Natural killer cell (primary cell): ENCODE measurements at places on chromosomes 1 and 21. TPM values are rescaled to one million over a fixed set of nuclear protein-coding genes. Genes with fewer than 3 reads are reported as not detected.

Gene SAMD13
- total RNA-seq, result not detected

Gene NPR1
- total RNA-seq, result not detected

Gene NUDT4B
- 1.6 TPM for total RNA-seq

Gene CFHR5
- total RNA-seq, result not detected

Gene CD48
- total RNA-seq, result 249 TPM

Gene LDLRAD1
- total RNA-seq, result not detected

Gene ADPRS
- 9.6 TPM for total RNA-seq

Gene GIPC2
- total RNA-seq, result not detected

Gene PCNX2
- 25.8 TPM for total RNA-seq

- H3K36me3 ChIP-seq, result no peaks in the 10 kb centered on the region
- no peak for DNase-seq
- H3K4me3 ChIP-seq, result no peak overlapping the region
- H3K27ac ChIP-seq, result no peak overlapping the region
- peaks cover 2% of the 10 kb centered on the region for H3K4me1 ChIP-seq
Measured at GRCh38 chr1:2784854-2785630, 16.5 kb downstream of the TTC34 start.

DNA sequence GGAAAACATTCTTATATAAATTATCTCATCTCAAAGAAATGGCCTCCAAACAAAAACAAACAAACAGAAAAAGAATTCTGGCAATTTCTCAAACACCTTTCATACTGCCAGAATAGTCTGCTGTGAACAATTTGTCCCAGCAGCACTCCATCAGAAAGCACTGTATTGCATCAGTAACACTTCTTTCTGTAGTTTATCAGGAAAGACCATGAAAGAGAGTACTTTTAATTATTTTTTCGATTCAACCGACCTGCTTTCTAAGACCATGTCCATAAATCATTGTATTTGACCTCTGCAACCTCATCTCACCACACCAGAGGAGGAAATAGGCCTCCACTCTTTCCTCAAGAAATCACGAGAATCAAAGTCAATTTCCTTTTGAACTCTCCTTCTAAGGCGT lies 1579.9 kb downstream of the MRPL39 start:
- no peak for DNase-seq
- no peak overlapping the region for H3K27ac ChIP-seq

DNA sequence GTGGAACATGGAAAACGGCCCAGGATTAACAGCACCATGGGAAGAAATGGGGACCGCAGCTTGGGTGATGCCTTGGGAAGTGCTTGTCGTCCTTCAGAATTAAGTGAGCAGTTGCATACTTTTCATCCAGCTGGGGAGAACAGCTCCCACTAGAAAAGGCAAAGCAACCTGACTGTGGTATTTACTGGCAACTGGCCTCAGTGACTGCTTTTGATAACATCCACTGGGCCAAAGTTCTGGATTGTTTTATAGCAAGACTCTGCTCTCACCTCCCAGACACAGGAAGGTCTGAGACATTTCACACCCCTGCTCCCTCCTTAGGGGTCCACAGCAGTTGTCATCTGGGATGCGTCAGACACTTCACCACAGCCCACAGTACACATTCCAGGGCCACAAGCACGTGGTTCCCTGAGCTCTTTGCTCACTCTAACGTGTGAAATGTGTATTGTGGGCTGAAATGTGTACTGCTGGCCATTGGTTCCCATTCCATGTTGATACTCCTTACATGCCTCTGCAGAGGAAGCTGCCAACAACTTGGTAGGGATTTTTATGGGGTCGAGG lies 6.6 kb downstream of the PAPPA2 start:
- no peak for DNase-seq
- H3K36me3 ChIP-seq, result no peaks in the 10 kb centered on the region
- no peaks in the 10 kb centered on the region for H3K4me1 ChIP-seq
- H3K4me3 ChIP-seq, result no peak overlapping the region

DNA sequence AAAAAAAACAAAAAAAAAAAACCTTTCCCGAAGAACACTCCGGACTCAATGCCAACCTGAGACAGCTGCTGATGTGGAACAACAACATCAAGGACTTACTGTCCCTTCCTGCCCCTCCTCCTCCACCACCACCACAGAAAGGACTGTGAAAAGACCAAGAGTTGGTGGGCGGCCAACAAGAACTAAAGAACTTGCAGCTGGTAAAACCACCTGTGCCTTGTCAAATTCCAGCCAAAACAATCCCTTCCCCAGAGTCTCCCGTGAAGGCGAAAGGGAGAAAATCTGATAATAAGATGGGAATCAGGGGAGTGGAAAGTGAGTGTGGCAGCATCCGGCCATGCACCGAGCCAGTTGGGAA lies 88.9 kb downstream of the PROX1 start:
- H3K27me3 ChIP-seq, result no peaks in the 10 kb centered on the region
- H3K36me3 ChIP-seq, result no peaks in the 10 kb centered on the region
- H3K4me3 ChIP-seq, result no peak overlapping the region
- no peak for DNase-seq

DNA sequence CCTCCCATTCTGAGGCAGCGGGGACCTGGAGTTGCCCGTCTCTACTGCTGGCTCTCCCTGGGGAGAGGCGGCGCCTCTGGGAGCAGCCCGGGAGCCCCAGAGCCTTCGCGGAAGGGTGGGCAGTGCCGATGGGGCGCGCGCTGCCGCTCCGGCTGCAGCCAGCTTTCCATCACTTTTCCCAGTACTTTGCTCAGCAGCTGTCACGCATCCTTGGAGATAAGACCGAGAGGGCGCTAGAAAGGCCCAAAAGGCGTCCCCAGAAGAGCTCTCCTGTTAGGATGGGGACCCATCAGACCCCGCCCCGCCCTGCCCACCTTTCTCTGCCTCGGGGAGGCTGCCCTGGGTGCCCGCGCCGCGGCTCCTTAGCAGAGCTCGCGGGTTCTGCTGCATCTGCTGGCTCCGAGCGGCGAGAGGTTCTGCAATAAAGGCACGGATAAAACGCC lies 534 bp downstream of the KCNH1 start:
- peak; percentile 45 for DNase-seq
- H3K36me3 ChIP-seq, result no peaks in the 10 kb centered on the region
- no peak overlapping the region for H3K27ac ChIP-seq
- peaks cover 16% of the 10 kb centered on the region for H3K4me1 ChIP-seq
- peak overlapping the region; percentile 23 for H3K4me3 ChIP-seq

GRCh38 chr1:108119500-108119899 lies 80.6 kb downstream of the SLC25A24 start:
- no peaks in the 10 kb centered on the region for H3K27me3 ChIP-seq
- no peaks in the 10 kb centered on the region for H3K36me3 ChIP-seq
- no peak overlapping the region for H3K27ac ChIP-seq
- no peak for DNase-seq

DNA sequence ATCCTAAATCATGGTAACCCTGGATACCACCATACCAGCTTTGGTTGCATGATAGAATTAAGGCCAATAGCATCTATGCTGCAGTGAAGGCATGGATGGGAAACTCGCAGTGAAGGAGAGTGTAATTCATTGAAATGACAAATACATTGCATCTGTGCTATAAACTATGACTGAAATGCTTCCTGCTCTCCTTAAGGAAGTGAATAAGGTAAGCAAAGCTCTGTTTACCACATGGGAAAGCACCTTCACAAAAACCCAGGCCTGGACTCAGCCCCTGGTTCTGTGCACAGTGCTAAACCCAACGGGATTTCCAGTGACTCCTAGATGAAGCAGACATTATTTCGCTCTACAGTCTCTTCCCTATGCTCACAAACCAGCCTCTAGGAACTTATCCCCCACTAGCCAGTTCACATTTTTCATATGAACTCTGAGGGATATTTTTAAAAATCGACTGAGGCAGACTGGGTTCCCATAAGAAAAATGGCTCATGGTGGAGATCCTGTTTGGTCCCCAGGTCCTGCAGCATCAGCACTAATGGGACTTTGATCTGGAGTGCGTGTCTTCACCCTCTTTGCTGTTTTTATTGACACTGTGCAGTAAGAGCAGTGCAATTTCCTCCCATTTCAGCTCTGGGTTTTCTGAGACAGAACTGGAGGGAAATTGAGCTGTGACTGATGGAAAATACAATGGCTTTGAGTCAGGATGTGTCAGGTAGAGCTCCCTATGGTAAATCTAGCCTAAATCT lies 362.7 kb downstream of the SIPA1L2 start:
- H3K27ac ChIP-seq, result no peak overlapping the region
- DNase-seq, result no peak
- no peaks in the 10 kb centered on the region for H3K4me1 ChIP-seq
- H3K36me3 ChIP-seq, result no peaks in the 10 kb centered on the region

DNA sequence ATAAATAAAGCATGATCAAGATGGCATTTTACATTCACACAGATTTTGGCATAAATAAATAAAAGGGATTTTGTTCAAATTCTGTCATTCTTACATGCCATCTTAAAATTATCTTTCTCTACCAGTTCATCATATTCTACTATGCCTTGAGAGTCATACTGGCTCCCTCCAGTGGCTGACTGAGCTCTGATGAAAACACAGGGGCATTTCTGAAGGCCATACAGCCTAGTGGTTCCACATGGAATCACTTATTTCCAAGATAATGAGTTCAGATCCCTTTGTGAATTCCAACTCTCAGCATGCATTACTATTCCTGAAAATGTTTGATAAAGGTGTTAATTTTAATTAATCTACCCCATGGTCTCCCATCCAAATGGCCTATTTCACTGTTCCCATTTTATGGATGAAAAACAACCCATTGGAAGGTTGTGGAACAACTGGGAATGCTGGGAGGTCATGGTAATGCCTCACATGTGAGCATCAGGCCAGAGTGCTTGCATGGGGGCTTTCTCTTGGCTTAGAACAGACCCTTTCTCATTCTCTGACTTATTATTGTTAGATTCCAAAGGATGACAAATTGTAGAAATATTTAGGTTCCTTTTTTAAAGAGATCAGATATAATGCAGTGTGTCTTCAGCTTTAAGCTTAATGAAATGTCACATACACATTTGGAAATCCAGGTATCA lies 622.4 kb upstream of the PKN2 start:
- DNase-seq, result peak; percentile 22
- H3K27me3 ChIP-seq, result no peaks in the 10 kb centered on the region
- no peak overlapping the region for H3K4me3 ChIP-seq

DNA sequence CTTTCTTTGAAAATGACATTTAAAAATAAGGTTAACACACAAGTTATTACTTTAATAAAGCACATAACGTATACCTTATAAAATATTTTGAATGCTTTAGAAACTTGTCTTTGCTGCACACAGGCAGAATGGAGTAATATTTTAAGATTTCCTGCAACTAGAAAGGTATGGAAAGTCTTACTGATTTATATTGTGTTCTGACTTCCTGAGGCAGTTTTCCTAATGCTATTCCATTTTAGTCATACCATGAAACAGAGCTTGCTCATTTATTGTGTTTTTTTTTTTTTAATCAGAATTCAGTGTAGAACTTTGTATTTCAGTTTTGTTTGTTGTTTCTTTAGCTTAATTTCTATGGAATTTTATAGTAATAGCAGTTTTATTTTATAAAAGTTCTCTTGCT lies 60.9 kb upstream of the S1PR1 start:
- H3K36me3 ChIP-seq, result no peaks in the 10 kb centered on the region
- no peak overlapping the region for H3K27ac ChIP-seq
- no peaks in the 10 kb centered on the region for H3K27me3 ChIP-seq
- peaks cover 3% of the 10 kb centered on the region for H3K4me1 ChIP-seq
- H3K4me3 ChIP-seq, result no peak overlapping the region

- DNase-seq, result no peak
- H3K36me3 ChIP-seq, result peaks cover 7% of the 10 kb centered on the region
- H3K27ac ChIP-seq, result peak overlapping the region; percentile 99
- peaks cover 48% of the 10 kb centered on the region for H3K4me1 ChIP-seq
- H3K27me3 ChIP-seq, result no peaks in the 10 kb centered on the region
Measured at GRCh38 chr1:234611225-234611846, 1.4 kb upstream of the IRF2BP2 start.

GRCh38 chr1:42206164-42206563 lies 41.6 kb upstream of the GUCA2A start:
- H3K4me1 ChIP-seq, result peaks cover 6% of the 10 kb centered on the region
- no peaks in the 10 kb centered on the region for H3K27me3 ChIP-seq
- no peak overlapping the region for H3K4me3 ChIP-seq
- no peak for DNase-seq

DNA sequence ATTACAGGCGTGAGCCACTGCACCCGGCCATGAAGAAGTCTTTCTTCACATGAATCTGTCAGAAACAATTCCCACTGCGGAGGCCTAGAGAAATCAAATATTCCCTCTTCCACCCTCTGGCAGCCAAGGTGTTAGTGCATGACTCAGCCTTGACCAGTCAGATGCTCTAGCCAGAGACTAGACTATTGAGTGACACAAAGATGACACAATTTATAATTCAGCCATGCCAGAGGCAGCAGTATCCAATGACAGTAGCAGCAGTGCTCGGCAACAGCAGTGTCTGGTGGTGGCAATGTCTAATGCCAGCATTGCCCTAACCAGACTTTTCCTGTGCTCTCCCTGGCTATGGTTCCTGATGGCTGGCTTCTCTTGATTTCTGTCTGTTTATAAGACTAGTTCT lies 8.7 kb downstream of the CTXND2 start:
- H3K36me3 ChIP-seq, result no peaks in the 10 kb centered on the region
- no peak overlapping the region for H3K27ac ChIP-seq
- peaks cover 2% of the 10 kb centered on the region for H3K4me1 ChIP-seq
- H3K4me3 ChIP-seq, result no peak overlapping the region
- no peak for DNase-seq

- no peaks in the 10 kb centered on the region for H3K36me3 ChIP-seq
- H3K4me3 ChIP-seq, result no peak overlapping the region
- H3K4me1 ChIP-seq, result peaks cover 46% of the 10 kb centered on the region
- H3K27me3 ChIP-seq, result peaks cover 1% of the 10 kb centered on the region
- no peak overlapping the region for H3K27ac ChIP-seq
Measured at GRCh38 chr1:169112241-169112640, 5.8 kb downstream of the ATP1B1 start.

- no peak overlapping the region for H3K4me3 ChIP-seq
- H3K27ac ChIP-seq, result no peak overlapping the region
- DNase-seq, result no peak
- no peaks in the 10 kb centered on the region for H3K36me3 ChIP-seq
- no peaks in the 10 kb centered on the region for H3K27me3 ChIP-seq
Measured at GRCh38 chr1:112998592-112999235, 42.7 kb upstream of the SLC16A1 start.

DNA sequence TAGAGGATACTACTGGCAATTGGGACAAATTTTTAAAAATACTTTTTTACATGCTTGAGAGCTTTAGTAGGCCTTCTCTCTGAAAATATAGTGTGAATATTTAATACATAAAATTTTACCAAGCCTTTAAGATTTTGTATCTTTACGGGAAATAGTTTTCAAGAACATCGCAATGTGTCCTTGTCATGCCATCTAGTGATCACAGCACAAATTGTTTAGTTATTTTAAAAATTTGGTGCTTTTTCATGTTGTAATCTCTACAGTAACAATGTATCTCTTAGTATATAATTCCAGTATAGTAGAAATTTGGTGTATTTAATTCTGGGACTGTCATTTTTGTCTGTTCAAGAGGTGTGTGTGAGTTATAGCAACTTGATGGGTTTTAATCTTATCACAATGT lies 6.7 kb downstream of the CDC7 start:
- no peak overlapping the region for H3K4me3 ChIP-seq
- H3K27ac ChIP-seq, result no peak overlapping the region
- peaks cover 3% of the 10 kb centered on the region for H3K36me3 ChIP-seq
- no peaks in the 10 kb centered on the region for H3K27me3 ChIP-seq
- no peaks in the 10 kb centered on the region for H3K4me1 ChIP-seq
- no peak for DNase-seq
